Activated naive CD4-positive, alpha-beta T cell treated with anti-CD3 and anti-CD28 coated beads, Interleukin-2, amount 50 U/mL, for 72 hours (primary cell): ENCODE measurements at places on chromosomes 3 and 15. TPM values are rescaled to one million over a fixed set of nuclear protein-coding genes. Genes with fewer than 3 reads are reported as not detected.

GBE1 gene
- total RNA-seq, result 45.7 TPM

CP gene
- total RNA-seq, result not detected

RASGRF1 gene
- total RNA-seq, result not detected

MUSTN1 gene
- 3.6 TPM for total RNA-seq

LDHAL6B gene
- total RNA-seq, result not detected

EFCAB12 gene
- 0.93 TPM for total RNA-seq

SEC62 gene
- total RNA-seq, result 52.1 TPM

FNDC3B gene
- total RNA-seq, result 17.1 TPM

NTRK3 gene
- total RNA-seq, result 4.0 TPM

DCBLD2 gene
- 3.2 TPM for total RNA-seq

SI gene
- not detected for total RNA-seq

SMCO1 gene
- total RNA-seq, result not detected

PP2D1 gene
- not detected for total RNA-seq

GOLGA8J gene
- total RNA-seq, result not detected

LYZL4 gene
- total RNA-seq, result not detected

PARP15 gene
- 13.8 TPM for total RNA-seq

DNA sequence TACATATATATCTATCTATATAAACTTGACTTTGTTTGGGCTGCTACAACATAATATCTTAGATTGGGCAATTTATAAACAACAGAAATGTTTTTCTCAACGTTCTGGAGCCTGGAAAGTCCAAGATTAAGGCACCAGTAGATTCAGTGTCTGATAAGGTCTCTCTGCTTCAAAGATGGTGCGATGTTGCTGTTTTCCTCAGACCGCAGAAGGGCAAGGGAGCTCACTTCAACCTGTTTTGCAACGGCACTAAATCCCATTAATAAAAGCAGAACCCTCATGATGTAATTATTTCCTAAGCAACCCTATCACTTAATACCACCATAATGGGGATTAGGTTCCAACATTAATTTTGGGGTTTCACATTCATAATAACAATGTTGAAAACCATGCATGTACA lies 1134.8 kb downstream of the NSUN3 start:
- no peak for DNase-seq

DNA sequence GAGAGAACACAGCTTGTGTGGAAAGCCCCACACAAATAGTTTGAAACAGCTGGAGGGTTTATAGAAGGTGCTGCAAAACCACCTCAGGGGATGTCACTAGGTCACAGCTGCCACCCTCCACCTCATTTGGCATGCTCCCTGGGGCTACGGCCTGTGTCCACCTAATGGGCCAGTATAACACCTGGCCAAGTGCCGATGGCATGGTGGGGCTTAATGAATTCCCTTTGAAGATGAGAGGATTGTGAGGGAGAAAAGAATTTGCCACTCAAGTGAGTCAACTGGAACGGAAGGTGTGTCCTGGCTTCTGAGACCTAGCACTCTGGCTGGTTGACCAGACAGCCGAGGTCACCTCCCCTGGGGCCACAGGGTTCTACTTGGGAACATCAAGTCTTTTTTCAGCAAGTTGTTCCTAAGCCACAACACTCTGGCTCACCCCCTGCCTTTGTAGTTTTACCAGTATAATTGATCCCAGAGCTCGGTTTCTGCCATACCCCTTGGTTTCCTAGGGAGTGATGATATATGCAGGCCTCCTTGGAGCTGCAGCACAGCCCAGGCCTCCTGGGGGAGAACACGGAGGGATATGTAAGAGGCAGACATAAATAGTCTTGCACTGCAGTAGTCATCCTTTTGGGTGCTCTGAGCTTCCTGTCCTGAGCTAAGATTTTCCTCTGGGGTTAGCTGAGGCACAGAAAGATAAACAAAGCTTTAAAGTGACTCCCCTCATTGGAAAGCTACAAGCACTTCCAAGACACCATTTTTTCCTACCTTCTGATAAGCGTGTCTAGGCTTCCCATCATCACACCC lies 178.2 kb upstream of the LPP start:
- DNase-seq, result no peak

DNA sequence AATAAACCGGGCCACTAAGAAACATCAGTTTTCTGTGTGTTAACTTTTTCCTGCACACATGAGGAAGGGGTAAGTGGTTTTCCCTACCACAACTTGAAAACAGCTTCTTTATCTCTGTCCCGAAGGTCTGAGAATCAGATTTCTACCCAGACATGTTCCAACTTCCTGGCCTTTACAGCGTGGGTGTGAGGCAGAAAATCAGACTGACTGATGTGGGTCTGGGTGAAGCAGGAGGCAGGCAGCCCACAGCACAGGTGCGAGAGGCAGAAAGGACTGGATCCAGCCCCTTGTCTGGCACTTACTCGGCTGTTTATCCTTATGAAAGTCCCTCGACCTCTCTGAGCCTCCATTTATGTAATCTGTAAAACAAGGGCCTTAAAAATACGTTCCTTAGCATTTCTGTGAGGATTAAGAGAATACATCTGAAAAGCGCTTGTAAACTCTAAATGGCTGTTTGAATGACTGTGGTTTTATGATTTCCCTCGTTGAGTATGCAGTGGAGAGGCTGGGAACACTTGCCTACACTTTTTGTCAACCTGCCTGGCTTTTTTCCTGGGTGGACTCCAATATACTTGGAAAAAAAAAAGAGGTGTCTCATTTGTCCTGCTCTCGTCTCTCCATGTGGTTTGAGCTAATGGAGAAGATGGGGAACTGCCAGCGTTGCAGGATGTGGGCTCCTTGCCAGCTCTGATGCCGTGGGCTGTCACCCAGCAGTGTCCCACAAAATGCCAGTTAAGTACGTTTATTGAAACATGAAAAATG lies 3.1 kb downstream of the AGBL1 start:
- DNase-seq, result peak; percentile 16

DNA sequence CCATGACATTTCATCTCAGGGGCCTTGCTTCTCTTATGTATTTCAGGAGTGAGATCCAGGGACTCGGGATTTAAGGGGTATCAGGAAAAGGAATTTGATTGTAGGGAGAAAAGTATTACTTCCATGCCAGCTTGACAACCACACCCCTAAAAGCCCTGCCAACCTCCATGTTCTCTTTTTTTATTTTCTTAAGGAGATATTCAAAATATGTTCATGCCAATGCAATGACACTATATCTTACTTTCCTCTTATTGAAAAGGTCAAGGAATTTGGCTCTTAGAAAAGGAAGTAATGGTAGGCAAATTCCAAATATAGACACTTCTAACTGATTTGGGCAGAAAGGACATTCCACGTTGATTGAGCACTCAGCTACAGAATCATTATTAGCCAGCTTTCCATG lies 407.5 kb upstream of the NECTIN3 start:
- DNase-seq, result no peak

DNA sequence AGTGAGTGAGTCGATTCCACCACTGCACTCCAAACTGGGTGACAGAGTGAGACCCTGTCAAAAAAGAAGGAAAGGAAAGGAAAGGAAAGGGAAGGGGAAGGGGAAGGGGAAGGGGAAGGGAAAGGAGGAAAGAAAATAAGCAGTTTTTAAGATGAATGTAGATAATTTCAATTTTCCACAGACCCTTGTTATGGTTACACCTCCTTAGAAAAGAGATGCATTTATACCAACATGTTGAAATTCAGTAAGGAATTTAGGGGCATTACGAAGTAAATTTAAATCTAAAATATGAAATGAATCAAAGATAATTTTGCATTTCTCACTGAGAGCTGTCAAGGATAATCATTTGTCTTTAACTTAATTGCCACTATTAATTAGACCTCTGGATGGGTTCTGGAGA lies 146.5 kb upstream of the TMC3 start:
- DNase-seq, result no peak

GRCh38 chr15:42253300-42253699 lies 19.7 kb upstream of the GANC start:
- DNase-seq, result no peak

DNA sequence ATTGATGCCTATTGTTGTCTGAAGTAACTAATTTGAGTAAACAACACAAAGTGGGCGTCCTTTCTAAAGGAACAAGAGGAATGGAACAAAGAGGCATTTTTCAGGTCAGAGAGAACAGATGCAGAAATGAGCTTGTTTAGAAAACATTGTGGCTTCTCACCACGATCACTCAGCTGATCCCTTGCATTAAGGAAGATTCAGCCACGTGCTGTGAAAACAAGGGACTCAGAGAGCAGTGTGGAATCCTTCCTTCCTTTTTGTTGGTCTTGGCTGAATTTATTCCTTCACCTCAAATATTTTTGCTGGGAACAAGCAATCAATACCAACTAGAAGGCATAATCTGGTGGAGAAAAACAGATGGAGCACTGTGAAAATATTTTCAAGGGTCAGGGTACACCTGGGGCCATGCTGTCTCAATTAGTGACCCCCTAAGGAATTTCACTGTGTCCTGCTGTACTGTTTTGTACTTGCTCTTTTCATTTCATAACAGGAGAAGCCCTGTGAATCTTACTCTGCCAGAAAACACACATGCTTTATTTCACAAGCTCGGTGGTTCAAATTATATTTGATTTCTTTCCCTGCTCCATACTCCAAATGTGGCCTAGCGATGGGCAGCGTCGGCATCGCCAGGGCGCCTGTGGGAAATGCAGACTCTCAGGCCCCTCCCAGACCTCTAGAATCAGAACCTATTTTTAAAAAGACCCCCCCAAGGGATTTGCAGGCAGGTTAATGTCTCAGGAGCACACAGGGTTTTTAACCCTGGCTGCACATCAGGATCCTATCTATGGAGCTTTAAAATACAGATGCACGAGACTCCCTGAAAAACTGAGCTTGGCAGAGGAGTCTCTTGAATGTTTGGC lies 11.6 kb upstream of the SLC6A20 start:
- DNase-seq, result no peak

DNA sequence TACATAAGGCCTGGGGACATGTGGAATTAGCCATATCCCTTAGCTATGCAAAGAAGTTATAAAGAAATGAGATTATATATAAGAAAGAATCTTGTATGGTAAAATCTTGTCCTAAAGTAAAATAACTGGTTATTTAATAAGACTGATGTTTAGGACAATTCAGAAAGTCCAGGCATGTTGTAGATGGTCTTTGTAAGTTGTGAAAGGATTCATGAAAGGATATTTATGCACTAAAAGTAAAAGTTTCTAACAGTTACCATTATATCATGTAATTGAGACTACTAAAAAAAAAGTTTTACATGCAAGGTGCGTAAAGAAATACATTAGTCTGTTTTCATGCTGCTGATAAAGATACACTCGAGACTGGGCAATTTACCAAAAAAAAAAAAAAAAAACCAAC lies 146.3 kb downstream of the FMN1 start:
- no peak for DNase-seq

DNA sequence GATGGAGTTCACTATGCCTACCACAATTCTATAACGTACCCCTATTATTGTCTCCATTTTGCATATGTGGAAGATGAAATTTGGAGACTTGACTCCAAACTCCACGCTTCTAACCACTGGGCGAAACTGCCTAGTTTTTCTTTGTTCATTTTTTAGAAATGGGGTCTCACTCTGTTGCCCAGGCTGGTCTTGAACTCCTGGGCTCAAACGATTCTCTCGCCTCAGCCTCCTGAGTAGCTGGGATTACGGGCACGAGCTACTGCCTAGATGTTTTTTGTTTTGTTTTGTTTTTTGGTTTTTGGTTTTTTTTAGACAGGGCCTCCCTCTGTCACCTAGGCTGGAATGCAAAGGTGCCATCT lies 584 bp upstream of the RPL32 start:
- DNase-seq, result no peak

- no peak for DNase-seq
Observed at GRCh38 chr3:119647843-119648575, 12.4 kb downstream of the POPDC2 start.

DNA sequence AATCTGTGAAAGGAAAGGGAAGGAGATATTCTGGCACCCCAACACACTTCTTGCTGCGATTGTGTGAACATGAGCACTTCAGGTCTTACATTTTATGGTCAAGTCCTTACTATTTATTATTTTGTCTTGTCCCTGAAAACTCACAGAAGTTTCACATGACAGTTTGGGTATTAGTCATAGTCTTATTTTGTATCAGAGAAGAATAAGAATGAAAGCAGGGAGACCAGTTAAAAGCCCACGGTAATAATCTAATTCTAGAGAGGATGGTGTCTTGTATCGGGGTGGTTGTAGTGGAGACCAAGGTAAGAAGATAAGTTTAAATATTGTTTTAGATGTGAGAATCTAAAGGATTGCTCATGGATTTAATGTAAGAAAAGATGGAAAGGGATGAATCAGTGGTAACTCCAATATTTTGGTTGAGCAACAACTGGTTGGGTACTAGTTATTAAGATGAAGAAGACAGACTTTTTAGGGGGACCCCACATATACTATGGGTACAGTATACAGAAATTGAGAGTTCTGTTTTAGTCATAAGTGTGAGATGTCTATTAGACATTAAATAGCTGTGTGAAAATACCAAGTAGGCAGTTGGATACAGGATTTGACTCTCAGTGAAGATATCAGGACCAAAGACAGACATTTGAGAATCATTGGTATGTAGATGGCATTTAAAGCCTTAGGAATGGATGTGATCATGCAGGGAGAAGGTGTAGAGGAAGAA lies 227.6 kb downstream of the MFSD1 start:
- DNase-seq, result no peak

DNA sequence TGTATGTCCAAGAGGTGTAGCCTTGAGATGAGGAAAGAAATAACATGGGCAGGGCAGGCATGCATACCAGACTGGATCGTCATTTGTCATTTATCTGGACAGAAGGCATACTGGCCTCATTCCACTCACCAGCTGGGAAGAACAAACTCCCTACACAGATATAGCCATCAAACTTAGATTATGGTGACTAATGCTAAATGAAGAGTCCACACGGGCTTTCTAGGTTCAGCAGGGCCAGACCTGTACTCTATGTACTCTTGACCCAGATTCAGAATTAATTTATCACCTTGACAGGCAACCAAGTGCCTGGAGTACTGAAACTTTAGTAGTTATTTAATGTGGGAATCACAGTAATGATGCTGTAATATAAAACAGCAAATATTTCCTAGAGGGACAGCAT lies 164.3 kb upstream of the IL12A start:
- no peak for DNase-seq

GRCh38 chr3:43378066-43378935 lies 92.0 kb downstream of the SNRK start:
- DNase-seq, result no peak

DNA sequence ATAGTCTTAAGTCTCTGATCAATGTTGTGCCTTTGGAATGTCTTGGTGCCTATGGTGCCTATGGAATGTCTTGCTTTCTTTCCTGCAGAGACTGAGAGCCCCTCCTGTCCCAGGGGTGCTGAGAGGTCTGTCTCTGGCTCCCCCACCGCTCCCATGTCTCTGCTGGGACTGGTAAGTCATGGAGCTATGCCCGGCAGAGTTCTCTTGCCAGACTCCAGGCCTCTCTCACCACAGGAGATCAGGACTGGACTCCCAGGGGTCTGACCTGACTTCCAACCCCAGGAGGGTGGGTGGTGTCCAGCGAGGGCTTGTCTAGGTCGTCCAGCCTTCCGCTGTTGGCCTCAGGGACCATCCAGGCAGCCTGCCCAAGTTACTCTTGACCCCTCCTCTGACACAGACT lies 14.0 kb upstream of the CYP11A1 start:
- DNase-seq, result no peak

- DNase-seq, result peak; percentile 57
Observed at GRCh38 chr3:194306771-194307640, 44.1 kb downstream of the CPN2 start.

GRCh38 chr3:172553526-172554252 lies 30.5 kb upstream of the TNFSF10 start:
- no peak for DNase-seq

GRCh38 chr3:105785803-105786202 lies 83.0 kb downstream of the CBLB start:
- no peak for DNase-seq

GRCh38 chr3:48402281-48402732 lies 27.6 kb downstream of the PLXNB1 start:
- no peak for DNase-seq

- no peak for DNase-seq
Observed at GRCh38 chr15:28255965-28256364, 66.0 kb downstream of the HERC2 start.
